Activated CD4-positive, alpha-beta T cell treated with anti-CD3 and anti-CD28 coated beads for 36 hours (primary cell): ENCODE measurements at places on chromosomes 13 and 19.
A peak's percentile ranks its signal among the peaks of the same experiment; 100 is the strongest.

- DNase-seq, result no peak
Observed at GRCh38 chr13:93698016-93698613, 471.5 kb downstream of the GPC6 start.

- no peak for DNase-seq
Observed at GRCh38 chr19:18972851-18973250, 31.8 kb upstream of the HOMER3 start.

GRCh38 chr19:7874076-7874896 is at the start of gene PRR36:
Gene PRR36, minus strand, starts transcription at chr19:7874390. Its CDS starts 701 bp downstream, at chr19:7873689.
- peak; percentile 48 for DNase-seq

DNA sequence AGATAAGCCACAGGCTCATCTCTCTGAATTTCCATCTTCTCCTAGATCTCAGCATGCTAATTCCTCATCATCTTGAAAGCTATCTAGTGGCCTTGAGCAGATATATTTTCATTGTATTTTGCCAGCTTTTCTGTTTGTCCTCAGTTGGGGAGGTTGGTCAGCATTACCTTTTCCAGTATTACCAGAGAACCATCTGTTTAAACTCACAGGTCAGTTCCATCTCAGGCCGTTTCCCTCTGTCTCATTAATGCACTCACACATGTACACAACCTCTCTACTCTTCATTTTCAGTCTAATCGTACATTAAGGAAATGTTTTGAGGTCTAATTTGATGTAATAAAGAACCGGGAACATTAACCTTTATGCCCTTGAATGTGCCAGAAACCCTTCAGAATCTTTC is 29.7 kb downstream of the USPL1 start:
- no peak for DNase-seq

DNA sequence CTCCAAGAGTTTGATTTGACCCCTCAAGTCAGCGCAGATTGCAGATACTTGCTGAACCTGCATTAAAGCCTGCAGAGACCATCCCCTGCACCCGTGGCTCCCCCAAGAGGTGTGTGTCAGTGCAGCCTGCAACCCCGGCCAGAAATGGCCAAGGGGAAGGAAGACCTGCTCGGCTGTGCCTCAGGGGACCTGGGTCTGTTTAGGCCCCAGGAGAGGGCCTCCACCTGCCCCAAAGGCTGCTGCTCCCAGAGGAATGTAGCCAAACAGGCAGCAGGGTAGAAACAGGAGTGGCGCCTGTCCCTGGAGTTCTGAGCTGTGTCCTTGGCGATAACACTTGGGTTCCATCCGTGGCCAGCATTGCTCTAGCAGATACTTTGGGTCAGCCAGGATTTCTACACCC is 8.0 kb downstream of the POP4 start:
- no peak for DNase-seq
